ENCODE measurements at places on chromosomes 13 and 19.

- DNase-seq, result peak; percentile 27
Observed at GRCh38 chr19:49591731-49592485, 926 bp downstream of the PRR12 start.

DNA sequence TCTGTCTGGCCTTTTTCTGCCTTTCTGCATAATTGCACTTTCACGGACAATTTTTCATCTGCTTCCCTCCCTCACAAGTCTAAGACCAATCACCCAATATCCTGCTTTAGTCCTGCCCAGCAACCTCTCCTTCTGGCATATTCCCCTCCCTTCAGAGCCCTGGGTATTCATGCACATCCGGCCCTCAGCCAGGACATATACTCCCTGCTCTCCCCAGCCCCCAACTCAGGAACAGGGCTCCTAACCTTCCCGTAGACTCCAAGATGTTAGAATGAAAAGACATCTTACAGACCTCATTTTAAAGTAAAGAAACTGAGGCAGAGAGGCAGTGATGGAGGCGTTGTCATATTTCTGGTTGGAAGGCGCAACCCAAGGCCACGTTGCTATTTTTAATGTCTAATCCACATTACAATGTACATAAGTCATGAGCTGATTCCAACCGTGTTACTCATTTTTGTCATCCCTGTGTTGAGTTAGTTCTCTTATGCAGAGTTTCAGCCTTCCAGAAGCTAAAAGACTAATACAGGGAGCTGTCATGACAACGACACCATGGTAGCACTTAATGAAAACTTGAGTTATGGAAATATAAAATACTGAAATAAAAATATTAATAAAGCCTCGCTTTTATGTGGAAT, 209.2 kb downstream of the TSHZ3 start:
- no peak for DNase-seq

GRCh38 chr19:6800991-6801484, 28.5 kb downstream of the VAV1 start:
- no peak for DNase-seq

GRCh38 chr13:102302534-102302933, 99.3 kb downstream of the FGF14 start:
- no peak for DNase-seq

- no peak for DNase-seq
Observed at GRCh38 chr19:6475321-6476108, 6.1 kb downstream of the DENND1C start.

DNA sequence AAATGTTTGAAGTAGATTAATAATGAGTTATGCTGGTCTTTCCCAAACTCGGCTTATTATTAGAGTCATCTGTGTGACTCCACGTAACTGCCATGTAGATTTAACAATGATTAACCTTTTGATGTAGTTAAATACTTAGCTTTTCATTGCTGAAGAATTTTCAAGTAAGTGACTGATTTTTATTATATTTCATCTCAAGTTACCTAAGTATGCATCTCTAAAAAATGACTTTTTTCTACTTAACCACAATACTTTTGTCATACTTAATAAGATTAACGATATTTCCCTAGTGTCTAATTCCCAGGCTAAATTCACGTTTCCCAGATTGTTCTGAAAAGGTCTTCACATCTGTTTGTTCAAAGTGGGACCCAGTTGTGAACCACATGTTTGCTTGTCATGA, 17.8 kb downstream of the BIVM start:
- DNase-seq, result no peak

Measured in activated T-cell treated with anti-CD3 and anti-CD28 coated beads for 1 hour (primary cell).